ENCODE measurements at places on chromosomes 6 and 20.

- no peak for DNase-seq
Measured at GRCh38 chr6:40181367-40181766, 247.1 kb upstream of the MOCS1 start.

DNA sequence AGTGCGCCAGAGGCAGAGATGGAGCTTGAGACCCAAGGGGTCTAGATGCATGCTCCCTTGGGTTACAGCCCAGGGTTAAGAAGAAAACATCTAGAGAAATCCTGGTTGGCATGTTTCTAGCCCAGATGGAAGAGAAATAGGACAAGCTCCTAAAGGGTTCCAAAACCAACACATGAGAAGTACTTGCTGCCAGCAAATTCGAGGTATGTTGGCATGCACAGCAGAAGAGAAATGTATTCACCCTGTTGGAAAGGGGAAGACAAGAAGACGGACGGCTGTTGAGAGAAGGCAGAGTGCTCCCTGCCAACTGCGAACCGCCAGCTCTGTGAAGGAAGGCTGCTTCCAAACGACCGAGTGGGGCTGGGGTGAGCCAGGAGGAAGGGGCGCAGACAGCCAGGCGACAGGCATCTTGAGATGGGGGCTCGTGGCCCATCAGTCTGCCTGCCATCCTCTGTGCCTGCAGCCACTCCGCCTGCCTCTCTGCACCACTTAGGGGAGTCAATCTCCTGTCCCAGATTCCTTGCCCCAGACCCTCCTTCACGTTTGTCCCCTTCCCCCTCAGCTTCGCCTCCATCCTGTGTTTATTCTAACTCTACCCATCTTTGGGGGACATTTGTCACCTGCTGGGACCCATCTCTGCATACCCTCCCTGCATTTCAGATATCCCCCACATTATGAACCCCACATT, 249.2 kb downstream of the CDC5L start:
- DNase-seq = no peak

DNA sequence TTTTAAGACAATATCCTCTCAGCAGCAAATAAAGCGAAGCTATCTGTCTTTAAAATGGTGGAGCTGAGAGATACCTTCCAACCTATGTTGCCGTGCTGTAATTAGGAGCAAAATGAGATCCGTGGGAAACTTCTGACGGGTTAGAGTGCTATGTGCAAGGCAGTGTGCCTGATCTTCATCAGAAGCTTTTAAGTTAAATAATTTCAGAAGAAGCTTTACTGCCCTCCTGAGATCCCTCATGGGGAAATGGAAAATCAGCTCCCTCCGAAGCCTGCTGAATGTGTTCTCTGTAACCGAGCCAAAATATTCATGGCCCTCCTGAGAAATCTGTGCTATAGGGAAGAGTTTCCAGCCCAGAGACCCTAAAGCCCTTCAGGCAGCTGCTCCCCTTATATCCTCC, 43.7 kb upstream of the TBC1D7 start:
- DNase-seq = no peak

GRCh38 chr6:116101302-116101718, 657 bp downstream of the NT5DC1 start:
- no peak for DNase-seq

- no peak for DNase-seq
Measured at GRCh38 chr20:24953621-24954133, 4.6 kb downstream of the CST7 start.

- DNase-seq = no peak
Measured at GRCh38 chr6:52647199-52647598, 23.7 kb upstream of the TMEM14A start.

- no peak for DNase-seq
Measured at GRCh38 chr6:83370567-83370966, 60.3 kb downstream of the ME1 start.

DNA sequence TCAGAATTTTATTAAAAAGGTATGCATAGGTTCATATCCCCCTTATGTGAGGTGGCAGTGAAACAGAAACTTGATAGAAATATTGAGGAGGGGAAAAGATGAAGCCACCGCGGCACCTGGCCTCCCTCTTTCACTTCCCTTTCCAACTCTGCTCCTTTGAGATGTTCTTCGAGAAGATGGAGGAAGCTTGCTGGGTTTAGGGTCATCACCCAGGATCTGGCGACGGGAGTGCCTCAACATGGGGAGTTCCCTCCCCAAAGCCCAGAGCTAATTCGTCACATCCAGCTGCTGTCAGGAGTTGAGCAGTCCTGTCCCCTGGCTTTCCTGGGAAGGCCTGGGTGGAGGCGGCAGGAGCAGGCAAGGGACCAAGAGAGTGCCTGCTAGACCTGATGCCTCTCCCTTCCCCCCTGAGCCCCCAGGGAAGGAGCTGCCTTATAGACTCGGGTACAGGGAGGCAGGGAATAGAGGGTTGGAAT, 29.1 kb downstream of the RREB1 start:
- DNase-seq = no peak

DNA sequence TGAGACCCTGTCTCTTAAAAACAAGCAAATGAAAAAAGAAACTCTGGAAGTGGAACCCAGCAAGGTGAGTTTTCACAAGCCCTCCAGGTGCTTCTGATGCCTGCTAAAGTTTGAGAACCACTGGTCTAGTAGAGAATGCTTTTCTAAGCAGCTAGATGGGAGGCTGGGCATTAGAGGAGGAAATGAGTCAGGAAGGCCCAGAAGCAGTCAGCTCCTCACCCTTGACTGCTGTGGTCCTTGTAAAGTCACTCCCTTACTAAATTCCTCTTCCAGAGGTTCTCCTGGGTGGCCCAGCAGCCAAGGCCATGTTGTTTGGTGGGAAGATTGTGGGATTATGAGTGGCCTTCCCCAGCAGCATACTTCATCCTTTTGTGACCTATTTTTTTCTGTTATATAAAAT, 52.0 kb upstream of the FYN start:
- DNase-seq = no peak

DNA sequence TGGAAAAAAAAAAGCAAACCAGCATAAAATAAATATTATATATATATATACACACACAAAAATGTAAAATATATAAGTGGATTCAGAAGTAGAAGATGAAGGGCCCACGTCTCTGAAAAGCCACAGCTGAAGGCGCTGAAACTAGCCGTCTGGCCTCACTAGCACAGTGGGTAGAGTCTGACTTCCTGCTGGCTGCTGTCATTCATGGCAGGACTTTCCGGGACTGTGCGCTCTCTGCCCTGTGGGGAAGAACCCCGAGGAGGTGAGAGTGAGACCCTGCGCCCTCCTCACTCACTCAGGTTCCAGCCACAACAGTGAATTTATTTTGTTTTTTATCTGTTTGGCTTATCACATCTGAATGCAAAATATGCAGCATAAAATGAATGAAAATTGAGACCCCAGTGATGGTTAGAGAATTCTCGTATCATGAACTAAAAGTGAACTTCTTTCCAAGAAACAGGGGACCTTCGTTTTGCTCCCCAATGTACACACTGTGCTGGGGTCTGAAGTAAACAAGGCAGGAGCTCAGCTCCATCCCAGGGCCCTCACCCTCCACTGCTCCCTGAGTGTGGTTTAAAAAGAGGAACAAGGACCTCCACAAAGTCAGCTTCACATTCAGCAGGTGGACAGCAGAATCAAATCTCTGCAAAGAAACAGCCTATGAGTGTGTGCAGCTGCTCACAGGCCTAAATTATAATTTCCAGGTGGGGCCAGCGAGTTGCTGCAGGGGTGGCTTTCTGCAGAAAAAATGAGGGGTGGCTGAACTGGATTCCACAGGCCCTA, 1.3 kb upstream of the RAMACL start:
- DNase-seq = no peak

- DNase-seq = no peak
Measured at GRCh38 chr6:21601932-21602390, 8.4 kb downstream of the SOX4 start.

DNA sequence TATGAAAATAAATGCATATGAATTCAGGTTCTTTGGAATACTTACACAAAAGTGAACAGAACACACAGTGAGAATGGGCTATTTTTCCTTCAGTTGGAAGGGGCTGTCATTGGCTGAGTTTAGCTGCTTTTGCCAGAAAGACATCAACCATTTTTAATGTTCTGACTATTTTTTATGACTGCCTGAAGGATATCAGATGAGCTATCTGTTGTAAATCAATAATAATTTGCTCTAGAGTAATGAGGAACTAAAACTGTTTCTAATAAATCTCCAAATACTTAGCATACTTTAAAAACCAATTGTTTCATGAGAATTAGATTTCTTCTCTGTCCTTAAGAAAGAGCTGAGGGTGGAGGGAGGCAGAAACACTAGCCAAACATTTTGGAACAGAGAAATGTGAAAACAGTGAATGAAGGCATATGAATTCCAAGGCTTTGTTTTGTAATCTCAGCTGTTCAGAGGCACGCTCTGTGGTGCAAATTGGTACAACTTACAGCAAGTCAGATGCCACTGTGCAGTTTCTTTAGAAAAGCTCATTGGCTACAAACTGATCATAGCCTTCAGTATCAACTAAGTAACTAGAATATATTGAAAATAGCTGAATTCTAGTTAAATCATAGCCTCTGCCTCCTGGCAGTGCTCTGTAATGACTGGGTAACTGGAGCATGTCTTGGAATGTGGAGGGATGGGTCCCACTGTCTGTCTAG, 228.9 kb upstream of the JAG1 start:
- no peak for DNase-seq

GRCh38 chr6:35360349-35361138, 18.2 kb downstream of the PPARD start:
- no peak for DNase-seq

DNA sequence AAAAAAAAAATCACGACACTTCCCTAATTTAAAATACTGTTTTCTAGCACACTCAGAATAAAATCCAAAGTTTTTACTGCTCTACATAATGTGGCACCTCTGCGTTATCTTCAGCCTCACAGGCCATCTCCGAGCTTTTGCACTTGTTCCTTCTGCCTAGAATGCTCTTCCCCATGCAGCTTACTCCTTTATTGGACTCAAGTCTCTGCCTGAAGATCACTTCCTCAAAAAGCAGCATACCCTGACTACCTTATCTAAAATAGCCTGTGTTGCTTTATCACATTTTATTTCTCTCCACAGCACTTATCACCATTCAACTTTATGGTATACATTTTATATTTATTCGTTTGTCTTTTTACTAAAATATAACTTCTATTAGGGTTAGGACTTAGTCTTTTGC, 2.3 kb downstream of the ZNF322 start:
- no peak for DNase-seq

GRCh38 chr6:76706631-76707030, 634.2 kb upstream of the IMPG1 start:
- DNase-seq = no peak

DNA sequence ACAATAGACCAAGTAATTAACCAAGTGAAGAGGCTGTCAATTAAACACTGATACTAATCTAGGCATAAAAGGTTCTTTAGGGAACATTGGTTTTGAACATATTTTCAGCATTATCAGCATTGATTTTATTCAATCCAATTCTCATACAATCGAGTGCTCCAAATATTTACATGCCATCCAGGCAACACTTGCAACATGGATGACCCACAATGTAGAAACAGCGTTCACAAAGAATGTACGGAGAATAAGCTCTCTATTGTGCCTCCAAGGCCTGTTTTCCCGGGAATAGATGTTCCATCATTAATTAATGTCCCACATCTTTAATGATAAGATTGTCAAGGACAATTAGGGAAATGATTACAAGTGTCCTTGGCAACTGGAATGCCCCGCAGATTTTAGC, 117.4 kb downstream of the RFX6 start:
- DNase-seq = no peak

- DNase-seq = no peak
Measured at GRCh38 chr6:112033791-112034615, 19.9 kb upstream of the CCN6 start.

DNA sequence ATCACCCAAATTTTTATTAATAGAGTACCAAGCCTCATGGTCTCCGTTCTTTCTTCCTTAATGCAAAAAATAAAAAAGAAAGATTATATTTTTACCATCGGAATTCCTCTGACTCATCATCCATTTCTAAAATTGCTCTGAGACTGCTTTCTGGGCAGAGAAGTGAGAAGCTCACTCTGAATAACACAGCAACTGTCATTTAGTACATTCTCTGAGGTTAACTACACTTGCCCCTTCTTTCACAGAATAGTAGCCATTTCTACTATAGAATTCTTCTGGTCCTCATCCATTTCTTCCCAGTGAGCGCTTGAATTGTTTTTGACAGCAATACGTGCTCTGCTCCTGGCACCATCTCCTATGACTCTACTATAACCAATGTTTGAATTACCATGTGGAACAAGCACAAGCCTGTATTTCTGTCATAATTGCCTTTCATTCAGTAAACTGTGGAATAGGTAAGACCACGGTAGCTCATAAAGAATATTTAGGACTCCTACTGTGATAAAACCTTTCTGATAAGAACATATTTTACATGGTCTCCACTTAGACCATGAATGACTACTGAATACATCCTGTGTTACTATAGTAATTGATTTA, 435.5 kb upstream of the NRSN1 start:
- peak; percentile 99 for DNase-seq

- no peak for DNase-seq
Measured at GRCh38 chr20:41475503-41475902, 108.9 kb upstream of the EMILIN3 start.

DNA sequence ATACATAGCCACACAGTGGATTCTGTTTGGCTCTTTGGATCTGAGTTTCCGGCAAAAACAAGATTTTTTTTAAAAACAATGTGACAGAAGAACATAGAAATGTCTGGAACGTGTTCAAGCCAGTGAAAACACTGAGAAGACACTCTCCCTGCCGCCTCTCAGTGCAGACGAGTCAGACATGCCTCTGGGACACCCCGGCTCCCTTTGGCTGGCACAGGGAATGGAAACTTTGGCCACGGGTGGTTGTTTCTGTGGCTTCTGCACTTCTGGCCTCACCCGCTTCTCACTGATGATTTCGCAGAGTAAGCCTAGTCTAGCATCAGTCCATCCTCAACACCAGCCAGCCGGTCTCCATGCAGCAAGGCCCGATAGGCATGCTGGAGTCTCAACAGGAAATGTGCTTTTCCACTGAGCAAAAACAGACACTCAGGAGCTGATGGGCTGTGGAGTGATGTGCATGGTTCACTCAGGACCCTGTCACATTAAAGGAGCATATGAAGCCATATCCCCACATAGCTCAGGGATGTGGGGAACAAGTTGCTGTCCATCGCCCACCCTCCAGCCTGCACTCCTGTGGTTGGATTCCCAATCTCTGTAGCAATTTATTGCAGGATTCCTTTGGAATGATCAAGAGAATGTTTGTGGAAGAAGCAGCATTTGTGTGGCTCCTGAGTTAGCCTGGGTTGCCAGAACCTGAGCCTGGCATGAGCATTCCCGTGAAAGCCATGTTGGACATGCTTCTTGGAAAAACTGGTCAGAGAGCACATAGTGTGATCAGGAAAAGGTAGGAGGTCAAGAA, 262.0 kb upstream of the RIN2 start:
- DNase-seq = no peak
